ENCODE measurements at places on chromosomes 12 and 14. TPM values are rescaled to one million over a fixed set of nuclear protein-coding genes. Genes with fewer than 3 reads are reported as not detected.

Gene TEX52
- not detected for total RNA-seq

Gene BEGAIN
- 7.2 TPM for total RNA-seq

Gene HRK
- 0.76 TPM for total RNA-seq

Gene ITGB7
- total RNA-seq = 0.33 TPM

Gene PPFIA2
- total RNA-seq = not detected

Gene PDZRN4
- not detected for total RNA-seq

Gene DHRS2
- total RNA-seq = 7.5 TPM

Gene ATF7IP
- 5.8 TPM for total RNA-seq

Gene IGF1
- total RNA-seq = not detected

Gene MIPOL1
- 3.6 TPM for total RNA-seq

Gene TGM1
- total RNA-seq = 1.3 TPM

Gene SYNDIG1L
- not detected for total RNA-seq

Gene SLC15A4
- 24.3 TPM for total RNA-seq

Gene RASSF8
- 11.2 TPM for total RNA-seq

Gene RTL1
- total RNA-seq = 0.26 TPM

Gene ARPC3
- total RNA-seq = 425 TPM

Gene DPY19L2
- total RNA-seq = 2.1 TPM

Gene TMEM106C
- total RNA-seq = 121 TPM
